ENCODE measurements at places on chromosomes 4 and X.

- DNase-seq: no peak
Observed at GRCh38 chrX:34585561-34585960, 71.5 kb downstream of the TMEM47 start.

GRCh38 chrX:147832707-147833348 is 78.9 kb upstream of the FMR1 start:
- DNase-seq: no peak

DNA sequence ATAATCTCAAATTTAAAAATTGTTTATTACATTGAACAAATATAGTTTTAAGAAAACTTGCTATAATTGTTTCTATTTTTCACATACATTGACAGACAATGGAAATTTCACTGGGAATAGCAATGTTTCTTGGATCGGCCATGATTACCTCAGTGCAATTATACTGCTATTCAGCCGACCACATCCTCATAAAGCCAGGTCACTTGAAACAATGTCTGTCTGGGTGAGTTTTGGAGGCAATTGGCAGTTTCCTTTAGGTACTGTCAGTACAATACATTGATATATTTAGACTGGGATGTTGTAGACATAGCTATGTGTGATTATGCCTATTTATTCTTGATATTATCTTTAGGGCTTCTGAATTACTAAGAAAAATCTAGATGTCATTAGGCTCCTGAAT is 89.5 kb upstream of the VEGFC start:
- no peak for DNase-seq

DNA sequence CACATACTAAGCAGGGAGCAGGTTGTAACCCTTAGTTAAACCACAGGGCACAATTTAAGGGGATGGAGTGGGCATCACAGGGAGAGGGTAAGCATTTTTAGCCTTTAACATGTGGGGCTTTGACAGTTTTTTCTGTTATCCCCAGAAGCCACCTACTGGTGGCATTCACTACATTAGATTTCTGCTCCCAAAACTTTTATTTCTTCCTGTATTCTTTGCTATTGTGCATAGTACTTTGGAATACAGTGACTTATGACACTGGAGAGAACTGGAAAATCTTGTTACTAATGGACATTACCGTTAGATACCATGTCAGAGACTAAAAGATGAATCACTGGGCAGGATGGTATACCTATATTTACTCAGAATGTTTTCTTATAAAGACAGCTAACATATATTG is 7.3 kb downstream of the TRIM75 start:
- no peak for DNase-seq

DNA sequence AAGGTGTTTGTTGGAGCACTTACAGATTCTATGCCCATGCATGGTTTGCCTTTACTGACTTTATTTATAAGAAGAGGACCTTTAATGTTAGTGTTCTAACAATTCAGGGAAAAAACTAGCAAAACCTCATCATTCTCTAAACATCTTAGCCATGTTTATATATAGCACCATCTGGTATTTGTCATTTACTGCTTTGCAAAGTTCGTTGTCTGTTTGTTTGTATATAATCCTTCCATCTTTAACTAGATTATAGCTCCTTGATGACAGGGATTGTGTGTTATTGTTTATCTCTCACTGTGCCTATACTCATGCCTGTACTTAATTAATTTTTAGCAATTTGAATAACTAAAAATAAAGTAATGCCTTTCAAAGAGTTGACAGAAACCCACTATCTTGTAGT is 170.6 kb upstream of the PACRGL start:
- DNase-seq: no peak

DNA sequence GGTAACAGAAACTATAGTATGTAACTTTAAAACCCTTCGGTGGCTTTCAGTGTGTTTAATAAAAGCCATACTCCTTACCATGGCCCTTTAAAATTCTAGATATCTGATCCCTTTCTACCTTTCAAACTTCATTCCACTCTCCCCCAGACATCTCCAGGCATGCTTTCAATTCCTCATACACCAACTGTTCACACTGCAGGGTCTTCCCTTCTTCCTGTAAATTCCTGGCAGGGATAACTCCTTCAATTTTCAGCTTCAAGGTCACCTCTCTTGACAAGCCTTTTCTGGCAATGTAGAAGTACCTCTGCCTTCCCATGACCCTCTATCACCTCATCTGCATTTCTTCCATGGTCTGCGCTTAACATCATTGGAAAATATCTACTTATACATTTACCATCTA is 60.8 kb downstream of the WDFY3 start:
- DNase-seq: no peak

DNA sequence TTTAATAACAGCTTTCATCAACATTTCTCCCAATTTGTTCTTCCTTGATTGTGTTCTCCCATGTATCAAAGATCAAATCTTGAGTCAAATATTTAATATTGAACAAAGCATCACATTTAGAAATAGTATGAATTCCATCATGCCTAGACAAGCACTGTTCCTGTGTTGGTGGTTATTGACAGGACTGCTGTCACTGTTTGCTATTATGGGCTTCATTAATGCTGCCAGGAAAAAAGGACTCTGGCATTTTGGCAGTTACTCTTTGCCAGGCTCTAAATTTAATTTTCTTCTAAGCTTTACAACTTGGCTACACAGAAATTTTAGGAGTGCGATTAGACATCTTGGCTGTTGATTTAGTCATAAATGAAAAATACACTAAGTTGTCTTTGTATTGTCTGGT is 295.9 kb upstream of the NRK start:
- DNase-seq: no peak

- no peak for DNase-seq
Observed at GRCh38 chrX:119677654-119677981, 15.3 kb downstream of the SEPTIN6 start.

DNA sequence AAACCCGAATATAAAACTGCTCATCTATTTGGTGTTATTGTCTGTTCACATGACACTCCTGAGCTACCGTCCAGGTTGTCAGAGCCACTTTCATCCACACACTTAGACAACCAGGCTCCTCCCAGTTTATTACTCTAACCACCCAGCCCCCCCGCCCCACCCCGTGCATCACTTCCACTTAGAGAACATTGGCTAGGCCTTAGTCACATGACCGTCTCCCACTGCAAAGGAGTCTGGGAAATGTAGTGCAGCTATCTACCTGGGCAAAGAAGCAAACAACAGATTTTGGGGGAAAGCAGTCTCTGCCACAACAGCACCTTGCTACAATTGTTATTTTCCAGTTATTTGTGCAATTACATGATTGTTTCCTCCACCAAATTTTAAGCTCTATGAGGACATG is 57.6 kb upstream of the RBPJ start:
- DNase-seq: no peak

DNA sequence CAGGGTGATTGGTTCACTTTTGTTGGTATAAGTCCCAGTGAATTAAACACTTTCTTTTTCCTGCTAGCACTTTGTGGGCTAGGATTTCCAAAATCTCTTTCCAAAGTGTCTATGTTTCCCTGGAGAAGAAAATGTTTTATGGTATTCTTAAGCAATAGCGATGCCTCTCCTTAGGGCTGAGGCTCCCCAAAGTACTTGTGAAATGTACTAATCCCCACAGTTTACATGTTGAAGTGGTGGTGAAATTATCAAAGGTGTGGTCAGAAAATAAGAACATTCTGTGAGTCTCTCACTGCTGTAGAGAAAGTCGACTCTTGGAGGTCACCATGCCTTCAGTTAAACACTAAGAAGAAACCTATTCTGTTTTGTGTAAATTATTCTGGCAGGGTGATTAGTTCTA is 51.5 kb upstream of the AMELX start:
- DNase-seq: no peak

DNA sequence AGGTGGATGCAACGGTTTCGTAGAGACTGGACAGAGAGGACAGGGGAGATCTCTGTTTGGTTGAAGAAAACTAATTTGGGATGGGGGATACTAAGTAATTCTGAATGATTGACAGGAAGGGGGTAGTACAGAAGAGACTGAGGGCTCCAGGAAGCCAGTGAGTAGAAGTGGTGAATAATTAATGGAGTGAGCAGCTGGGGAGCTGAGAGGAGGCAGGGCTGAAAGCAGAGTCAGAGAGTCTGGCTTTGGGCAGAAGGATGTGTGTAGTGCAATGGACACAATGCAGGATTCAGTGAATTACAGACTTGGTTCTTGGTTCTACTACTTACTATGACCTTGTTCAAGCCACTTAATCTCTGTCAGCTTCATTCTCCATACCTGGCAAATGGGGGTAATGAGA is 161.7 kb downstream of the RBMX2 start:
- no peak for DNase-seq

DNA sequence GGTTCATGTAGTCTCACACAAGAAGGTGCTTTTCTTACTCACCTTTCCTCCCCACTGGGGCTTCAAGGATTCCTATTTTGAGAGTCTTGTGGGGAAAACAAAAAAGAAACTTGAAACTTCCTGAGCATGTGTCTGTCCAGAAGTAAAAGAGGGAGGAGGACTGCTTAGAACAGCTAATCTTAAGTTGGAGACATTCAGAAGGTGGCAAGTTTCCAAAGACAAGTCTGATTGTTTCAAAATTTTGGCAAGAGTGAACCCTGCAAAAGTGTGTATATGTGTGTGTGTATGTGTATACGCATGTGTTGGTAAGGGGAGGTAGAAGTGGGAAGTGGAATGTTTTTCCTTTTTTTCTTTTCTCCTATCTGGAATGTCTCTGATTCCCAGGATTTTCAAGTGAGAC is 189.0 kb upstream of the FRMPD4 start:
- DNase-seq: no peak

DNA sequence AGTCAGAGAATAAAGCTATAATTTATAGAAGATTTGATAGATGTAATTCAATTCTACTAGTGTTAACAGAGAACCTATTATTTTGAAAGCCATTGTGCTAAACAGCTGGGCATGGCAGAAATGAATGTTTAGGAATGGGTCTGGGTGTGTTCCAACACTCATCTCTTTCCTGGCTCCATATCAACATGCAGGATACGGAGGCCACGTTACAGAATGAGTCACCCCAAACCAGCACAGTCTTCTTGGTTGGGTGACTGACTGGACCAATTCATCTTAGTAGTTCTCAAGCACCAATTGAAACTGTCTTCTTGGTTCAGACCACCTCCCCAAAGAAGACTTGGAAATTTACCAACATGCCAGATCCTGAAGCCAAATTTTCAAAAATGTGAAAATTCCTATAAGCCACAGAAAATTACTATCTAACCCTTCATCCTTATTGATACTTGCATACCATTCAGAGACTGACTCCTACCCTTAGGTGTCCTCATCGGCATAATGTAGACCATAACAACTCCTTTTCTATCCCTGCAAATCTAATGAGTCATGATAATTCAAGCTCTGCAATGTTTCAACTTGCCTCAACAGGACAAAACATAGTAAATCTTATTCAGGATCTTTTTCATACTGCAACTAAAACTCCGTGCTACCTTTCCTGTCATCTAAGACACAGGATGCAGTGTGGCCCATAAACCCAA is 52.0 kb upstream of the ATOH1 start:
- no peak for DNase-seq
